ENCODE measurements at places on chromosomes 2 and 18.

DNA sequence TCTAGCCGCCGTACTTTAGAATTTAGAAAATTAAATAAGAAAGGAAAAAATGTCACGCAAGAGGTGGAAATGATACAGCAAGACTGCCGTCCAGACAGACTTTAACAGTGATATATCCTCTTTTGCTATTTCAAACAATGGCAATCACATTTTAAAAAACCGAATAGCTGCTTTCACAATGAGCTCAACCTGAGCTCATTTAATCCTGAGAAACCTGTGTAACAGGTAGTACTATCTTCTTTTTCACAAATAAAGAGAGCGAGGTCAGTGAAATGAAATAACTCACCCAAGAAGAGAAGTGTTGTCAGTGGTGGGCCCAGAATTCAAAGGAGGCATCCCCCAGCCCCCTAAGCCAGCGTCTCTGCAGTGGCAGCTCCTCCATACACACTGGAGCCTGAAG is 60.7 kb upstream of the DAPL1 start:
- no peak for DNase-seq

- DNase-seq: no peak
Measured at GRCh38 chr2:39033980-39034379, 86.9 kb downstream of the SOS1 start.

DNA sequence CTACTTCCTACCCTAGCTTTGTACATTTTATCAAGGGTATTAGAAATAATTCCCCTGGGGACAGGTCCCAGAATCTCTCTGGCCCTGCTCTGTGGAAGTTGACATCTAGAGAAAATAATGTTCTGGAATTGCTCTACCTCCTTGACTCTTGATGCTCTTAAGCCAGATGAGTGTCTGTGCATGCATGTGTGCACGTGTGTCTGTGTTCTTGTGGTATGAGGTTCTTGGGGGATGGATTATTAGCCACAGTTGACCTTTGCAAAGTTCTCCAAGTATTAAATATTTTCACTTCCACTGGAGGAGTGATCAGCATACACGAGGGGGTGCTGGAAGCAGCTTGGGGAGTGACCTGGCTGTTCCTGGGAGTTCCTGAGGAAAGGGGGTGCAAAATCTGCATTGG is 61.2 kb upstream of the PELI1 start:
- no peak for DNase-seq

GRCh38 chr2:166240387-166241313 is 112.8 kb upstream of the SCN1A start:
- DNase-seq: no peak

GRCh38 chr2:43131890-43132682 is 94.3 kb downstream of the ZFP36L2 start:
- no peak for DNase-seq

GRCh38 chr2:109173311-109174171 is 44.5 kb downstream of the SH3RF3 start:
- DNase-seq: no peak

DNA sequence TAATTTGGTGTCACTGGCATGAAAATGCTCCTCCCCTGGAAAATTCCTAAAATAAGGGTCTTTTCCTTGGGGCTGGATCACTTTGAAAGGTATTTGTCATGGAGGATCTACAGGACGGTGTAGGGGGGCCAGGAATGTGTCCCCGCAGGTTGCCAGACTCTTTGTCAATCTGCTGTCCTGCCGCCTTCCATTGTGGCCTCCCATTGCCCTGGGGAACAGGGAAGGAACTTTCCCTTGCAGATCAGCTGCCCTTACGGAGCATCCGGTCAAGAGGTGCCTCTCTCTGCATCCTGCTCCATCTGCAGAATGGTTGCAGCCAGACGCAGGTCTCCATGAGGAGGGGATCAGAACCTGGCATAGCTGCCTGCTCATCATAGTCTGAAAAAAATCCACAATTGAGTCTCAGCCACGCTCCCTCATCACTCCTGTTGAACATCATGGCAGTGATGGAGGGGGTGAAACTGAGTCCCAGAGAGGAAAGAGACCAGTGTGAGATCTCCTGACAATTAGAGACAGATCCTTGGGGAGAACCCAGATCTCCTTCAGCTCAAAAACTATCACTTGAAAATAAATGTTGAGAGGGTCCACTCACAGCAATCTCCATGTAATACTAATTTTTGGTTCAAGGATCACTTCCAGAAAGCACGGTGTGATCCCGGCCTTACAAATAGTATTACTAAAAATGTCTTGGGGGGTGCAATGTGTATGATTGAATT is 244.8 kb downstream of the MYCN start:
- DNase-seq: no peak

Data from stimulated activated CD8-positive, alpha-beta memory T cell treated with anti-CD3 and anti-CD28 coated beads, Interleukin-4, amount 100 ng/mL, for 4 hours (primary cell).